ENCODE measurements at places on chromosomes 1 and 21.

- DNase-seq = no peak
Observed at GRCh38 chr1:228350179-228350742, 56.4 kb downstream of the TRIM11 start.

- DNase-seq = no peak
Observed at GRCh38 chr1:61372944-61373343, 290.6 kb downstream of the NFIA start.

- DNase-seq = no peak
Observed at GRCh38 chr21:17146426-17146825, 366.4 kb upstream of the CXADR start.

- no peak for DNase-seq
Observed at GRCh38 chr1:168939947-168940223, 166.6 kb upstream of the ATP1B1 start.

- DNase-seq = no peak
Observed at GRCh38 chr1:117612517-117613248, 6.8 kb downstream of the TENT5C start.

GRCh38 chr1:97947695-97948094, 26.9 kb upstream of the DPYD start:
- no peak for DNase-seq

DNA sequence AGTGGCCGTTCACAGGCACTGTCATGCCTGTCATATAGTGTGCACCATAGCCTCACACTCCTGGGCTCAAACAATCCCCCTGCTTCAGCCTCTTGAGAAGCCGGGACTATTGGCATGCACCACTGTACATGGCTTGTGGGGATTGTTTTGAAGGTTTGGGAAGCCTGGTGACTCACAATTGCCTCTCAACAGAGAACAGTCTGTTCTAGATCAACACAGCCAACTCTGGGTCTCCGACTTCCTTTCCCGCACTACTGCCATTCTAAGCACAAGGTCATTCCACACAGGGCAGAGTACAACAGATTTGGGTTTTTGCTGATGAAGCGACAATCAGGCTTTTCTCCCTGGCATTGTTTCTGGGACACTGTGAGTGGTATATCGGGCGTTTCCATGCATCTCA, 15.5 kb upstream of the AHCTF1 start:
- no peak for DNase-seq

- no peak for DNase-seq
Observed at GRCh38 chr1:56797065-56797685, 22.0 kb downstream of the FYB2 start.

- no peak for DNase-seq
Observed at GRCh38 chr1:160171354-160171753, 19.0 kb upstream of the CASQ1 start.

GRCh38 chr1:54358503-54359168, 47.6 kb downstream of the SSBP3 start:
- no peak for DNase-seq

DNA sequence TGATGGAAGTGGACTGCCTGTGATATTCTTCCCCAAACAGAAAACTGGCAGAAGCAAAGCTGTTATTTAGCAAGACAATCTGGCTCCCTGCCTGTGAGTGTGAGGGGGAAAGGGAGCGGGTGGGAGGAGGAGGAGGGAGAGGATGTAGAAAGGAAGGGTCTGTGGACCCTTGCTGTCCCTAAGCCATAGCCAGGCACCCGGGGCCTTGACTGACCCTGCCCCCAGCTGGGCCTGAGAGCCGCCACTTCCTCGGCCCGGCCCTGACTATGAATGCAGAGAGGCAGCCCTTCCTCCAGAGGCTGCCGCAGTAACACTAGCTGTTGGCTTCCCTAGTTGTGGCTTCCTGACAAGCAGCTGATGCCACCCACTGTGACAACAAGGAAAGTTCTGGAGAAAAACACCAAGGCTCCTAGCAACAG, 13.9 kb downstream of the PLA2G2F start:
- no peak for DNase-seq

- peak; percentile 5 for DNase-seq
Observed at GRCh38 chr1:18820791-18821641, 38.4 kb downstream of the TAS1R2 start.

GRCh38 chr1:87958201-87958600, 629.5 kb downstream of the LMO4 start:
- no peak for DNase-seq

DNA sequence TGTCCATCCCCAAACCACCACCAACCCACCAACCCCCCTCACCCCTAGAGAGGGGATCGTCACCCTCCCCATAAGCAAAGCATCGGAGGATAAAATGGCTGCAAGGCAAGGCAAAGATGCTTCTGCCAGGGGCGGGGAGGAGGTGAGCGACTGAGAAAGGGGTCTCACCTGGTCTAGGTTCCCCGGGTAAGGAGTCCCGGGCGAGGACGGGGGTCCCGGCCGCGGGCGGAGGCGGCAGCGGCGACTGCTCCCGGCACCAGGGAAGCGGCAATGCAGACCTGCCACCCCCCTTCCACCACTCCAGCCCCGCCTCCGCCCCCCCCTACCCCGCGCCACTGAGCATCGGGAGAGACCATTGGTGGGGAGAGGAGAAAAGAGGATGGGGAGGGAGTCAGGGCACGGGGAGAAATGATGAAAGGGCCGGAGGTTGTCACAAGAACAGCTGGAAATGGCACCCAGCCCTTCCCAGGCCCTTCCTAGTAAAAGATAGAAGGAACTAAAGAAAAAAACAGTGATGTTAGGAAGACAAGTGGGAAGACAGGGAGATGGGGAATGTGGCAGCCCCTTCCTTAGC, at the start of gene SV2A:
TSS of gene SV2A (minus strand) at position 274 of the 574 bp plus-strand sequence. CDS start 4,004 bp downstream, outside the sequence.
- no peak for DNase-seq

- DNase-seq = no peak
Observed at GRCh38 chr1:34697818-34698217, 57.0 kb upstream of the GJB5 start.

GRCh38 chr1:185440877-185441276, 123.8 kb upstream of the IVNS1ABP start:
- no peak for DNase-seq

DNA sequence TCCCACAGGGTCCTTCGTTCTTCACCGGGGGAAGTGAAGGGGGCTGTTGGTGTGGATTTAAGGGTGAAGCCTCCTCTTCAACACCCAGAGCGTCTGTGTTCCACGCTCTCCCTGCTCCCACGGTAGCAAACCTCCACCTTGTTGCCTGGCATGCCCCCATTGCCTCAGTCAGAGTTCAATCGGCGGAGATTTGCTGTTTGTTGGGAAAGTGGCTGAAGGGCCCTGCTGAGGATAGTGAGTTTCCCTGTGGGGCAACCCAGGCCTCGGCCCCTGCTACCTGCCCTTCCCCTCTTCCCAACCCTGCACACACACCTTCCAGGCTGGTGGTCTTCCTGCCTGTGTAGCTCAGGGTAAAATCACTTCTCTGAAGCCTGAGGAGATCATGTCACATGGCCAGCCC, 60.5 kb downstream of the TOR1AIP2 start:
- DNase-seq = no peak

- DNase-seq = no peak
Observed at GRCh38 chr1:30713311-30713710, 10.1 kb downstream of the MATN1 start.

GRCh38 chr21:17536381-17536780, 23.5 kb downstream of the CXADR start:
- no peak for DNase-seq

DNA sequence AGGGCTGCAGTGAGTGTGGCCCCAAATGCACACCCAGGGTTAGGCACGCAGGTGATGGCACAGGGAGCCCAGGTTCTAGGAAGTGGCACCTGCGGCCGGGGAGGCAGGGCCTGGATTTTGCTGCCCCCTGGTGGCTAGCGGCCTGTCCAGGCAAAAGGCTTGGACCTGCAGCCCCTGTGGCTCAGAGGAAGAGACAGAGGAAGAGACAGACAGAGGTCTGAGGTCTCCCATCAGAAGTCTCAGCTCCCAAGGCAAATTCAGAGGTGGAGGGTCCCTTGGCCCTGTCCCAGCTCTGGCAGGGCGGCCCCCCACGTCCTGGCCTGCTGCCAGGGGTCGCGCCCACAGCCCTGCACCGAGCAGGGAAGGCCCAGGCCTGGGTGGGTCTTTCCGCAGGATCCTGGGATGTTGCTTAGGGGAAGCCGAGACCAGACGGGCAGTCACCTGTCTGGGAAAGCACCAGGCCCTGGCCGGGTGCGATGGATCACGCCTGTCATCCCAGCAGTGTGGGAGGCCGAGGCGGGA, 8.0 kb upstream of the TNFRSF14 start:
- peak; percentile 61 for DNase-seq

GRCh38 chr1:113861641-113862040, 9.9 kb downstream of the PTPN22 start:
- no peak for DNase-seq

GRCh38 chr1:68677684-68678351, 180.9 kb upstream of the DEPDC1 start:
- no peak for DNase-seq

GRCh38 chr1:65471861-65472332, 51.4 kb downstream of the LEPR start:
- DNase-seq = no peak

DNA sequence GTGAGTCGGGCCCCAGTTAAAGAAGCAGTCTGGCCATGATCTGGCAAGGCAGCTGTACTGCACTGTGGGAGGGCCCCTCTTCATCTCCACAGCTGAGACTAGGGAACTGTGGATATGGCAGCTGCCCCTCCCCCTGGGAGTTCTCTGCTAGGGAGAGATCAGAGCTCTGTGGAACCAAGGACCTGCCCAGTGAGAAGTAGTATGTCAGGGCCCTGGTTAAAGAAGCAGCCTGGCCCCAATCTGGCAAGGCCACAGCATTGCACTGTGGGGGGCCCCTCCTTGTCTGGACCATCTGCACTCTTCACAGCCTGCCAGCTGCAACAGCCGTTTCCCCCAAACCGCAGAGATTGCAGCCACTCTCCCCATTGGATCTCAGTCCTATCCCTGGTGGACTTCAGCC, 208.5 kb downstream of the DNAH14 start:
- DNase-seq = no peak

- DNase-seq = no peak
Observed at GRCh38 chr21:28657566-28657965, 335.1 kb downstream of the LTN1 start.

All from activated naive CD8-positive, alpha-beta T cell treated with anti-CD3 and anti-CD28 coated beads, Interleukin-2, amount 50 U/mL, for 16 hours (primary cell).